Stimulated activated CD8-positive, alpha-beta memory T cell treated with anti-CD3 and anti-CD28 coated beads, Interleukin-7, amount 100 ng/mL, for 24 hours (primary cell): ENCODE measurements at places on chromosomes 6 and 20.

DNA sequence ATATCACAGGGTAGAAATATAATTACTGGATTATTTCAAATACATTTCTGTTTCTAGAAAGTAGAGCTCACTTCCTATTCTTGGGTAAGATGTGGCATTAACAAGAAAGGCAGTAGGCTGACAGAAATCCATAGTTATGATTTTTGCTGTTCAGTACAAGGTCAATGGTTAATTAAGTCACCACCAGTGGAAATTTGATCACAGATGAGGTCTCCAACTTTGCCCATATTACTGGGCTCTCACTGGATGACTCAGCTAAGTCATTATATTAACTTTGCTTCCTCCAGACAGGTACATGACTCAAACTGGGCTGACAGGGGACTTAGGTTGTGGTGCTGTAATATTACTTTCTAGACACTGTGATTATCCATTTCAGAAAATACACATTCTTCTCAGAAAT is 212.4 kb downstream of the GRIK2 start:
- no peak for DNase-seq

GRCh38 chr20:46566125-46566524 is 15.7 kb upstream of the OCSTAMP start:
- DNase-seq = no peak

GRCh38 chr6:68738039-68738438 is 103.0 kb downstream of the ADGRB3 start:
- no peak for DNase-seq

DNA sequence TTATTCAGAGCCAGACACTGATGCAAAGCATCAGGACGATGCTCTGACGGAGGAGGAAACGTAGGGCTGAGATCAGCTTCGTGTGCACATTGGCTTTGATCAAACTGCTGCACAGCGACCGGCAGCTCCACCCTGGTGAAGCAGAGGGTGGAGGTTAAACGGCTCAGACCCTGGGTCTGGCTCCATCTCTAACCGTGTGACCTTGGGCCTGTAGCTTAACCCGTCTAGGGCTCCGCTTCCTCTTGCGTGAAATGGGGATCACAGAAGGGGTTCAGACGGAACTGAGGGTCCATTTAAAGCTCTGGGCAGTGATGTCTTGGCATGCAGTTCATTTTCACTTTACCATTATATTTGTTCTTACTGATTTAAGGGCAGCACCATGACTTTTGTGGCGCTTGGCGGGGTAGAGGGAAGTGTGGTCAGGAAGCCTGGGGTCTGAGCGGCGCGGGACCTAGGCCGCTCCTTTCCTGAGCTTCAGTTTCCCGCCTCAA is 644 bp downstream of the RBL1 start:
- no peak for DNase-seq

GRCh38 chr6:62362097-62362496 is 76.1 kb upstream of the KHDRBS2 start:
- DNase-seq = no peak

GRCh38 chr20:33567949-33568348 is 78.1 kb downstream of the CBFA2T2 start:
- DNase-seq = no peak

DNA sequence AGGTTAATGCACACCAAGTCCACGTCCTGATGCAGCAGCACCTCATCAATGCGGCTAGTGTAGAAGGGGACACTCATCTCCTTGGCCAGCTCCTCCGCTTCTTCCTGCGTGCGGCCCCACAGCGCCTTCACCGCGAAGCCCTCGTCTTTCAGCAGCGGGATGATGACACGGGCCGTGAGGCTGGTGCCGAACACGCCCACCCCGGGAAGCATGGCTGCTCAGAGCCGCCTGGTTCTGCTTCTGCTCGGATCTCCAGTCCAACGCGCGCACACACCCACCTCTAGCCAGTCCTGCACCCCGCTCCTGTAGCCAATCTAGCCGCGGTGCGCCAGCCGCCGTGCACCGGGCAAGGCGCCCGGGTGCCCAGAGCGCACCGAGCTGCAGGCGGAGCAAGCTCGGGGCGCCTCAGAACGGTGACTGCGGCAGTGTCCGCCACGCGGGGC is 700 bp downstream of the GFOD1 start:
- DNase-seq = no peak

- no peak for DNase-seq
These were observed 10.6 kb downstream of the ARMH2 start for GRCh38 chr6:24788031-24788665.

- no peak for DNase-seq
These were observed 62.9 kb downstream of the QRSL1 start for GRCh38 chr6:106692112-106692818.

GRCh38 chr6:150371356-150371755 is 2.5 kb downstream of the IYD start:
- no peak for DNase-seq

GRCh38 chr20:39533858-39534257 is 571.7 kb downstream of the DHX35 start:
- DNase-seq = no peak

DNA sequence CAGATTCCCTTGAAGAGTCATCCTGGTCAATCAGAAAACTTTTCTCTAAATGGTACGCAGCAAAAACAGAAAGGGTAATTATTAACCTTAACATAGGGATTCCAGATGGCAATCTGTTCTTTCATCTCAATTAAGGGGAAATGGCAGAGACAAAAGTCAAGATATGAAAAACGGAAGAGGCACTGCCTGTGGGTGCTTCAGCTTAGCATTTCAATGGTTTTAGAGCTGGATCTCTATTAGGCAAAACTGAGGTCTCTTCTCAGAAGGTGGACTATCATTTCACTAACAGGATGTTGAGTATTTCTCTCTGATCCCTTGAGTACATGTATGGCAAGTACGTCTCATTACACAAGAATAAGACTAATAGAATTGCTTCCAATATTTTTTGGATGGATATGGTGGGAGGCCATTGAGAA is 296.9 kb downstream of the HIVEP2 start:
- DNase-seq = no peak

- no peak for DNase-seq
These were observed 11.8 kb upstream of the IL22RA2 start for GRCh38 chr6:137185290-137185689.

DNA sequence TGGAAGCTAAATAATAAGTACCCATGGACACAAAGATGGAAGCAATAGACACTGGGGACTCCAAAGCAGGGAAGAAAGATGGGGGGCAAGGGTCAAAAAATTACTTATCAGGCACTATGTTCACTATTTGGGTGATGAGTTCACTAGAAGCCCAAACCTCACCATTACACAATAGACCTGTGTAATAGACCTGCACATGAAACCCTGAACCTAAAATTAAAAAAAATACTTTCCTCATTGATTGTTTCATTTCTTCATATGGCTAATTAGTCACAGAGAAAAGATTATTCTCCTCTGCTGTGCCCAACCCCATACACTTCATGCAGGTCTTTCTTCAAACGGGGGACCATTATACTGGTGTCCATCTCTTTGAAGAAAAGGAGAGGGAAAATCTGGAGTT is 213.0 kb upstream of the DTNBP1 start:
- DNase-seq = no peak

GRCh38 chr20:58209652-58210397 is 18.6 kb downstream of the ANKRD60 start:
- DNase-seq = peak; percentile 78

DNA sequence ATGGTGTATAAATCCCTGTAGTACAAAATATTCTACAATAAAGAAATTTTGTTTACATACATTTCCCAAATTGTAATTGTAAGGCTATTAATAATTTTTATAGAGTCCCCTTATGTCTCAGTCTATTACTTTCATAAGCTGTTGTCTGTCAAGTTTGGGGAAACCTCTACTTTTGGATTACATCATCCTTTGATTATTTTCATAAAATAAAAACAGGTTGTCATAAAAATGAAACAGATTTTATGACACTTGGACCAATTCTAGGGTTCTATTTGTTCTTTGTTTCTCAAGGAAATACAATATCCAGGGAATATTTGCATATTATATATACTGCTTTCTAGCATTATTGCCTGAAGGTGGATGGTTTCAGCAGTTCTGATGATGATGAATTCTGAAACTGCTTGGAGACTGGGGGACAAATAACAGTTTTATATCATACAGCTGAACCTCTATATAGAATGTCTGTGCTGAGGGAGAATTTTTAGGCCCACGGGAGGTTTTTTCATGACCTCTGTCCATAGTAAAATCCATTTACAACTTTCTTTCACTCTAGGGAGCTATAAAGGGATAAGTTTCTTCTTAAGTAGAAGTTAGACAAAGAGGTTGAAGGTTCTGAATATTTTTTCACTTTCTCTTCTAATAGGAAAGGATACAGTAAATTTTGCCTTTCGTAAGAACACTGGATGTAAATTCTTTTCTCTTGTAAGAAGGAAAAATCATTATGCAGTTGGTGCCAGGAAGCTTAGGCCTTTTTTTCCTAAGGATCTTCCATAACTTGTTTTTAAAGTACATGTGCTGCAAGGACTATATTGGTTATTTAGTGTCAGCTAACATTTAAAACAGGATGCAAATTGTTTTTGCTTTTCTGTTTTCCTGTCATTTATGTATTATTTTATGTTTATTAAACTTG is 58.0 kb downstream of the CD2AP start:
- DNase-seq = no peak

GRCh38 chr6:44024574-44025219 is 102.6 kb downstream of the MRPL14 start:
- no peak for DNase-seq
